ENCODE measurements at places on chromosomes 16 and 17.

DNA sequence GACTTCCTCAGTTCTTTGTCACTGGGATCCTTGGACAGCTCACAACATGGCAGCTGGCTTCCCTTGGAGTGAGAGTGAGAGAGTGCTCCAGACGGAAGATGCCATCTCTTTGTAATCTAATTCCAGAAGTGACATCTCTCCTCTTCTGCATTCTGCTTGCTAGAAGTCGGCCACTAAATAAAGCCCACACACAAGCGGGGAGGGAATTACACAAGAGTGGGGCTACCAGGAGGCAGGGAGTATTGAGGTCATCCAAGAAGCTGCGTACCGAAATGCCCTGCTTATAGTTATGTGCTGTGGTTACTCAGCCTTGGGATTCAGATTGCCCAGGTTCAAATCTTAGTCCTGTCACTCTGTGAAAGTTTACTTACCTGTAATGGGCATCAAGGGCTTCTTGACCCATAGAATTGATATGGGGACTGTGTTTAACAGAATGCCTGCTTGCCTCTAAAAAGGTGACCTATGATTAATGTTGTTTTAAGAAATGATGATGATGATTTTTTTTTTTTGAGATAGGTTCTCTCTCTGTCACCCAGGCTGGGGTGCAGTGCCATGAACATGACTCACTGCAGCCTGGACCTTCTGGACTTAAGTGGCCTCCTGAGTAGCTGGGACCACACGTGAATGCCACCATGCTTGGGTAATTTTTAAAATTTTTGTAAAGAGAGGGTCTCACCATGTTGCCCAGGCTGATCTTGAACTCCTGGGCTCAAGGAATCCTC lies 120.9 kb upstream of the HS3ST2 start:
- no peak for DNase-seq

GRCh38 chr17:78491236-78492115 lies 85.7 kb downstream of the DNAH17 start:
- no peak for DNase-seq

DNA sequence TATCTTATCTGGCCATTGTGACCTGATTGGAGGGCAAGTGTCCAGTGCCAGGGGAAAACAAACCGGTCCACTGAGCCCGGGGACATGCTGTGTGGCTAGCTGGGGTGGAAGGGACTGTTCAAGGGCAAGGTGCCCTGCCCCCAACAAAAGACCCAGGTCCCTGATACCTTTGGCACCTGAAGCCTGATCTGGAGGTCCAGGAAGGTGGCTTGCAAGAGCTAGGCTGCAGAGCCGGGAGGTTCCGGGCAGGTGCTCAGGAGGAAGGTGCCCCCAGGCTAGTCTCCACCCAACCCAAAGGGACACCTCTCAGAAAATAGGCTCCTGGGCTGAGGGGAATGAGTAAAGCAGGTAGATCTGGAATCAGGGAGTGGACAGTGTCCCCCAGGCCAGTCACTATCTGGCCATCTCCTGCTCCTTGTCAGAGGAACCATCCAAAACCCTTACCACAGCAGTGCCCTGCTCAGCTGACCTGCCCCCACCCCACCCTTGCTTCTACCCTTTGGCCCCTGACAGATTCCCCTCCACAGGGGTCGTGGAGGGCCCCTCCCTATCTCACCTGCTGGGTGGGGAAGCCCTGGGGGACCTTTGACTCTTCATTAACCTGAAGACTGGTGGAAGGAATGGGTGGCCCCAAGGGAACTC lies 6.2 kb downstream of the NAT9 start:
- no peak for DNase-seq

DNA sequence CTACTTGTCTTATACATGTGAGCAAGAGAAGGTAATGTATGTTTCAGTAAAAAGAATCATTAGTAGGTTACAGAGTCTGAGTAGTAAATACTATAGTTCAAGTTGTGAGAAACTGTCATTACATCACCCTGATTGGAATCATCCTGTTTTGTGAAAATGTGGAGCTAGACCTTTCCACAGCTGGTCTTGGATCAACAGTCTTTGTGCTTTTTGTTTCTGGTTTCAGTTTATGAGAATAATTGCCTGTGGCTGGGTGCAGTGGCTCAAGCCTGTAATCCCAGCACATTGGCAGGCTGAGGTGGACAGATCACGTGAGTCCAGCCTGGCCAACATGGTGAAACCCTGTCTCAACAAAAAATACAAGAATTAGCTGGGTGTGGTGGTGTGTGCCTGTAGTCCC lies 19.7 kb upstream of the SHISA9 start:
- no peak for DNase-seq

GRCh38 chr17:38598536-38598935 lies 7.2 kb downstream of the SRCIN1 start:
- DNase-seq: peak; percentile 91

GRCh38 chr17:40032322-40033320 lies 17.4 kb downstream of the CSF3 start:
- DNase-seq: no peak

DNA sequence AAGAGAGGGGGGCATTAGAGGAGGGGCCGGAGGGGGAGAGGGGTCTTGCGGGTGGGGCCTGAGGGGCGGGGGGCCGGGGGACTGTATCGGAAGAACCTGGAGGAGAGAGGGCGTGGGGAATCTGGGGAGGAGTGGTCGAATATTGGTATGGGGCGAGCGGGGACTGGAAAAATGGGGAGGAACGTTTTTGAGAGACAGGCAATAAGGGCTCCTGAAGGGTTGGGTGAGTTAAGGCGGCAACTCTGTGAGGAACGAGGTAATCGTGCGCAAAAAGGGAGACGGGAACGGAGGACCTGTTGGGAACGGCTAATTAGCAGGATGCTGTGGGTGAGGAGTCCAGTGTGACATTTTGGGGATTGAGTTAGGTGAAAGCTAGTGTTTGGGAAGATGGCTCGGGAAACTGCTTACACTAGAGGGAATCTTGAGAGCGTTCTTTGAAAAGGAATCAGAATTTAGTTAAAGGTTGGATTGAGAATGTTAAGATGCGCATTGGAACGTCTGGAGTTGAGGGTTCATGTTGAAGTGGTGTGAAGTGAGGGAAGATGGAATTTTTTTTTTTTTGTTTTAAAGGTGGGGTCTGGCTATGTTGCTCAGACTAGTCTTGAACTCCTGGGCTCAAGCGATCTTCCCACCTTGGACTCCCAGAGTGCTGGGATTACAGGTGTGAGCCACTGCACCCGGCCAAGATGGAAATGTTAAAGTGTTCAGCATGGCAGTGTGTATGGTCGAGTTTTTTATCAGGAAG lies 662 bp downstream of the WIPF2 start:
- DNase-seq: peak; percentile 66

DNA sequence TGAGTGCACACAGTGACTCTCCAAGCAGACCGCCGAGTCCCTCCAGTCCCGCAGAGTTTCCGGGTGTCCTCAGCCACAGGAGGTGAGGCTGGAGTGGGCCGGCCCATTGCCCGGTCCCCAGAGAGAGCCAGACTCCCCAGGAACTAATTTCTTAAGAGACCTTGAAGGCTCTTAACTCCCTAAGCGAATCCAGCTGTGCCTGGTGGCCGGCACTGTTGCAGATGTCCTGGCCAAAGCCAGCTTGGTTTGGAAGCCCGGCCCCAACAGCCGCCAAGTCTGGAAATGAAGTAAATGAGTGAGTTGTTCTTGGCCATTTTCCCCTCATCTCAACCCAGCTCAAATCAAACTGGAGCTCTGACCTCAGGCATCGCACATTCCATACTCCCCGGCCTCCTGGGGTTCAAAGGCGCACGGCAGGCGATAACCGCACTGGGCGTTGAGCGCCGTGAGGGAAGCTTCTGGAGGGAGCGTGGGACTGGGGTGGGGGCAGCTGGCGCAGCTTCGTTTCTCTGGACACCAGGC lies 42.0 kb downstream of the CMIP start:
- DNase-seq: no peak

- no peak for DNase-seq
Observed at GRCh38 chr17:42404326-42405055, 16.2 kb upstream of the STAT3 start.

- DNase-seq: no peak
Observed at GRCh38 chr16:83705856-83706255, 101.9 kb upstream of the HSBP1 start.

- no peak for DNase-seq
Observed at GRCh38 chr17:50853781-50854180, 12.4 kb downstream of the TOB1 start.

GRCh38 chr17:17876959-17877528 lies 40.3 kb upstream of the SREBF1 start:
- no peak for DNase-seq

DNA sequence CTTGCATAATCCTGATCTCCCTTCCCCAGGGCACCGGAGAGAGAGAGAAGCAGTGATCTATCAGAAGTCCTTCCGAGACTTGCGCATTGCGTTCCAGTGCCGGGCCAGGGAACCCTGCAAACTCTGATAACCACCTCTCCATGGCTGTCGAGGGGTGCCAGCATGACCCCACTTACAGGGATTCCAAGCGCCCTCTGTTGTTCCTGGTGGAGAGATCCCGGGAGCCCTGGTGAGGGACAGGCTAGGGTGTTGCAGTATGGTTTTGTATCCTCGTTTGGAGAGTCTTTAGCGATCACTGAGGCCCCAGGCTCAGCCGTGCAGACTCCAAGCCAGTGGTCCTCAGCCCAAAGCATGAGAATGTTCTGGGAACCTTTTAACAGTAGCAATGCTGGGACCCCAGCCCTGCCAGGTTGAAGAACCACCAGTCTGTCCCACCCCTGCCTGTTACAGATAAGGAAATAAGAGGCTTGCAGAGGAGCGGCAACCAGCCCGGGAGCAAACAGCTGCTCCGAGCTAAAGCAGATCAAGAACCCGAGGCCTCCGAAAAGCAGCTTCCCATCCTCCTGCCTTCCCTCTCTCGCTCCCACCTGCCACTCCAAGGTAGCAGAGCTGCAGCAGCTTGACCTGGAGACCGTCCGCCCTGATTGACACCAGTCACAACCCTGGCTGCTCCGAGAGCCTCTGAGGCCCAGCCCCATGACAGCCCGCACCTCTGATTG lies 150.3 kb upstream of the RPL38 start:
- no peak for DNase-seq

- DNase-seq: no peak
Observed at GRCh38 chr17:55089256-55089655, 120.7 kb downstream of the STXBP4 start.

- no peak for DNase-seq
Observed at GRCh38 chr16:54140057-54140787, 146.4 kb downstream of the IRX3 start.

- DNase-seq: no peak
Observed at GRCh38 chr16:72221630-72222024, 49.7 kb upstream of the PMFBP1 start.

- no peak for DNase-seq
Observed at GRCh38 chr17:39759204-39759603, 21.5 kb downstream of the GRB7 start.

GRCh38 chr17:39525801-39526506 lies 64.7 kb downstream of the CDK12 start:
- no peak for DNase-seq

DNA sequence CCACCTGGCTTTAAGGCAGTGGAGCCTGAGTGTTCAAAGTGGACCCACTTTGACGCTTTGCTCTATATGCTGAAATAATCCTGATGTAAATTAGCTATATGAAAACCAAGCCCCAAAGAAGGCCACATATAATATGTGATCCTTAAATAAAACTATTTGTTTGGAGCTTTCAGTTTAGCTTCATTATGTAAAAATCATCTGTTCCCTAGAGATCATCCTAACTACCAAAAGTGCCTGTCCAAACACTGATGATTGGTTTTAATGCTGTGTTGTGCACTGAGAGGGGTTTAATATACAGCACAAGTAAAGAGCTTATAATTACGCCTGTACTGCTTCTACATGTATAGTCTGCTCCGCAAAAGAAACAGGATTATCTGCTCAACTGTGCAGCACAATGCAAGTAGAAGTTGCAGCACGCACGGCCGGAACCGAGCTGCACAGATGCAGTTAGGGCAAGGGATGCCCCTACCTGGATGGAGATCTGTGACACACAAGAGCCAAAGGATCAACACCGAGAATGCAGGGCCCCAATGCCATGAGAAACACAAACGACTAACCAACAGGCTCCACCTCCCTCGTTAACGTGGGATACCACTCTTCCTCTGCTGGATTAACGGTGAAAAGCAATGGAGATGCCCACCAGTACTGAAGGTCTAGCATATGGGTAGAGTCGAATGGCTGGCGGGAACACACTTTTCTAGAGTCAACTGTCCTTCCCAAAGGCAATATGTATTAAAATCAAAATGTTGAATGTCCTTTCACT lies 20.5 kb downstream of the USP7 start:
- DNase-seq: no peak

- no peak for DNase-seq
Observed at GRCh38 chr16:24876231-24876630, 30.5 kb downstream of the SLC5A11 start.

- no peak for DNase-seq
Observed at GRCh38 chr17:82623707-82624106, 24.5 kb downstream of the WDR45B start.

DNA sequence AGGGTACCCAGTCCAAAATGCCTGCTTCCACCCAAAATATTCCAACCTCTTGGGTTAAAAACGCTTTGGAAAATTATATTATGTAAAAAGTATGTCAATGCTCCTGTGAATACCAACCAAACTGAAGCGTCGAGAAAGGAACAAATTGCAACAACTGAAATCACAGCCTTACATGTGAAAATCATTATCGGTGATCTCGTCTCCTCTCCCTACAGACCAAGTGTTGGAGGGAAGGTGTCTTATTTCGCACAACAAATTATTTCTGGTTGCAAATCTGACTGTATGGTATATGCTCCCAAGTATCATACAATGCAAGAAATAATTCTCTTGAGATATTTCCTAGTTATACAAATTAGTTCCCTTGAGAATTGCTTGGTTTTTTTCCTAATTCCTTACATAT lies 89.3 kb upstream of the CDYL2 start:
- DNase-seq: no peak

DNA sequence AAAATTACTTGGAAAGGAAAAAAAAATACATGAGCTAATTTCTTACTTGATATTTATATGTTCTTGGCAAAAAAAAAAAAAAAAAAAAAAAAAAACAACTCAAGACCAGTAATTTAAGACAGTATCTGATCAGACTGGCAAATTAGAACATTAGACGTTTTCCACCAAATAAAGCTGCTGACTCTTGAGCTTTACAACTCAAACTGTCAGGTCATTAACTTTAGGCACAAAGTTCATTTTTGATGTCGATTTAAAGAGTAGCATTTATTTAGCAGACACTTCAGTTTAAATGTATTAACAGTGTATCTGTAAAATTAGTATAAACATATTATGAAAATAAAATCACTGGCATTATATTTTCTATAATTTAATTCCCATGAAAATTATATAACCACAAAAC lies 66.7 kb downstream of the NCOR1 start:
- no peak for DNase-seq

- DNase-seq: no peak
Observed at GRCh38 chr17:62388856-62389255, 8.5 kb downstream of the EFCAB3 start.

Data from SW480 (cell line).